CD4-positive, alpha-beta T cell treated with Interleukin-15 for 1 hour (primary cell): ENCODE measurements at places on chromosomes 7 and 10.
A peak's percentile ranks its signal among the peaks of the same experiment; 100 is the strongest.

DNA sequence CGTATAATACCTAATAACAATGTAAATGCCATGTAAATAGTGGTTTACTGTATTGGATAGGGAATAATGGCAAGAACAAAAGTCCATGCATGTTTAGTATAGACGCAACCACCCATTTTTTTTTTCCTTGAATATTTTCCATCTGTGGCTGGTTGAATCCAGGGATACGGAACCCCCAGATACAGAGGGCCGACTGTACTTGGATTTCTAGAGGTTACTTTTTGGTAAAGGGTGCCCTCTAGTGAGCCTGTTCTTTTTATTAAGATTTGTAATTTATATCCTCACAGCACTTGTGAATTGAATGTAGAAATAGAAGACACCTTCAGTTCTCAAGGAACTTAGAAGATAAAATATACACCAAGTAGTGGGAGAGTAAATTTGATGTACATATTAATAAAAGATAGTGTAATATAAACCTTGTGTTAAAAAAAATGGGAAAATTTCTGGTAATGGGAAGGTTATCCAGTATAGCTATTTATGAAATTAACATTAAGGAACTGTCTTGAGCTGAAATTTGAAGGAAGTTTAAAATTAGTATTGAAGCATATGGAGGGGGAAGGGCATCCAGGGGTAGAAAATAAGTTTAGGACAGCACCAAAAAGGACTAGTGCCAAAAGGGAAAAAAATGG, 32.0 kb downstream of the EXOC6 start:
- no peak for DNase-seq

- no peak for DNase-seq
These were observed 333.3 kb upstream of the ETV1 start for GRCh38 chr7:14322724-14323123.

GRCh38 chr10:110168601-110169481, 38.6 kb upstream of the MXI1 start:
- no peak for DNase-seq

GRCh38 chr10:114500643-114501042, 96.3 kb upstream of the AFAP1L2 start:
- DNase-seq, result no peak

DNA sequence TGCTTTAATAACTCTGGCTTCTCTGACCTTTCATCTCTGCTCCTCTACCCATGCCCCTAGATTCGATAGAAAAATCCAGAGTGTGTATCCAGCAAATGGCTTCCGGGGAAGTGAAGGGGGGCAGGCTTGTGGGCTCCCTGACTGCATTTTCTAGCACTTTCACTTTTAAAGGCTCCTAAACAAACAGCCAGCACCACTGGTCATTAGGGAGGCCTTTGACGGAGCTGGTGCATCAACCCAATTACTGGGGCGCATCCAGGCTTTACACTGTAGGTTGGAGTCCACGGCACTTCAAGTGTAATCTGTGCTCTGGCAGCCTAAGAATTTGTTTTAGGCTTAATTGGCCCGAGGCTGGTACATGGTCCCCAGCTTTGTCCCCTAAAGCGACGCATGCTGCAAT, 291.9 kb downstream of the GFRA1 start:
- no peak for DNase-seq

GRCh38 chr10:68560186-68560942, at the start of gene TET1:
TSS of gene TET1 (plus strand) at chr10:68560337. CDS start at chr10:68572339, 12,002 bp downstream.
- DNase-seq, result no peak

- no peak for DNase-seq
These were observed 237.7 kb downstream of the CACNB2 start for GRCh38 chr10:18377898-18378297.

GRCh38 chr10:114879541-114880158, 58.1 kb downstream of the FHIP2A start:
- DNase-seq, result peak; percentile 41

DNA sequence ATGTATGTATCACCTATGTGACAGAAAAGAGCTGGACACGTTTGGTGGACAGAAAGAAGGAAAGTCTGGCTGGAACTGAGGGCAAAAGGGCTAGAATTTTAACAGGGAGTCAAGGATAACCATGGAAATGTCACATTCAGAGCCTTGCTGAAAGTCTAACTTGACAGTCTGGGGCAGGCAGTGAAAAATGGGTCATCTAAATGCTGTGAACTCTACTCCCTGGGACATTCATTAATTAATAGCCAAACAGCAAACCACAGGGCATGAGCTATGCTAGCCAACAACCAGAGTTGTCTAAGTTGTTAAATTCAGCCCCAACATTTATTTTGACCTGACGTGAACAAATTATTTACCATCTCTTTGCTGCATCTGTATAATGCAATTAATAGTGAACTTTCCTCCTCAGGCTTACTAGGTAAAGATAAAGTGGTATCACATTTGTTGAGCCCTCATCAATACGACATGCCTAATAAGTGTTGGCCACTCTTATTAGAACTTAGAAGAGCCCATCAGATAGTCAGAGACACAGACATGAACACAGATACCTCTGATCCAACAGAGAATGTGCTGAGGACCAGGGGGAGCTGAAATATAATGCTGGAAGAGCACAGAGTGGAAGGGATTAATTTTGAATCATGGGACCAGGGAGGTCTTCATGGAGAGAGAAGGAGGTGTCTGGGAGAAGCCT, 109.9 kb downstream of the SORCS1 start:
- DNase-seq, result no peak

- DNase-seq, result no peak
These were observed 53.7 kb upstream of the ZNF273 start for GRCh38 chr7:64849250-64849923.
